ENCODE measurements at places on chromosomes 3 and 15.

DNA sequence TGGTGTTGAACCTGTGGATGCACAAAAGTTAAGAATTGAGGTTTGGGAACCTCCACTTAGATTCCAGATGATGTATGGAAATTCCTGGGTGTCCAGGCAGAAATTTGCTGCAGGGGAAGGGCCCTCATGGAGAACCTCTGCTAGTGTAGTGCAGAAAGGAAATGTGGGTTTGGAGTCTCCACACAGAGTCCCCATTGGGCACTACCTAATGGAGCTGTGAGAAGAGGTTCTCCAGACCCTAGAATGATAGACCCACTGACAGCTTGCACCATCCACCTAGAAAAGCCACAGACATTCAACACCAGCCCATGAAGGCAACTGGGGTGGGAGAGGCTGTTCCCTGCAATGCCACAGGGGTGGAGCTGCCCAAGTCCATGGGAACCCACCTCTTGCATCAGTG is 1032.8 kb upstream of the EPHA6 start:
- no peak for DNase-seq

GRCh38 chr3:185046603-185047002 is 106.3 kb downstream of the C3orf70 start:
- no peak for DNase-seq

GRCh38 chr15:71532994-71533393 is 277.4 kb upstream of the NR2E3 start:
- no peak for DNase-seq

DNA sequence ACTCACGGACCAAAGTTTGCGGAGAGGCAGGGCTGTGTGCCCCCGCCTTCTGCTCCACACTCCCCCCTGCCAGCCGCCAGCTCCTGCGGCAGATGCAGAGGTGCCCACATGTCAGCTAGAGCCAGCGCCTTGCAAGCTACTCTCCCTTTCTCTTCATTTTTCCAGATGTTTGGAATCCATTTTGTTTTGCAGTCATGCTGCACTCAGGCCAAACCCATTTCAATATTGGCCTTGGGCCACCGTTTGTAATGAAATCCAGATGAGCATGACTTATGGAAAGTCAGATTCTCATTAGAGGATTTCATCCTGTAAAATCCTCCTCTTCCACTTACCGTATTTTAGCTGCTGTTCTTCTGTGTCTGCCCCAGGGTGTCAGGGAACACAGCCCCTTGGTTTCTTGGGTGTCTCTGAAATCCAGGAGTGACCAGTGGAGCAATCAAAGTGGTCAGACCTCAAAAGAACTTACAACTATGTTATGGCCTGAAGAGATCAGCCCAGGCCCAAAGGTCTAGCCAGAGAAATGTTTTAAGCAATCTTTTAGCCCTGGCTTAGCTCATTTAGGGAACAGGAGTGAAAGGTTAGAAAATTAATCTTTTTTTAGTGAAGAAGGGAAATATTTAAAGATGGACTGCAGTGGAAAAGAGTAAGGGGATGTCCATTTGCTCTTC is 65.8 kb downstream of the AAGAB start:
- DNase-seq = no peak

DNA sequence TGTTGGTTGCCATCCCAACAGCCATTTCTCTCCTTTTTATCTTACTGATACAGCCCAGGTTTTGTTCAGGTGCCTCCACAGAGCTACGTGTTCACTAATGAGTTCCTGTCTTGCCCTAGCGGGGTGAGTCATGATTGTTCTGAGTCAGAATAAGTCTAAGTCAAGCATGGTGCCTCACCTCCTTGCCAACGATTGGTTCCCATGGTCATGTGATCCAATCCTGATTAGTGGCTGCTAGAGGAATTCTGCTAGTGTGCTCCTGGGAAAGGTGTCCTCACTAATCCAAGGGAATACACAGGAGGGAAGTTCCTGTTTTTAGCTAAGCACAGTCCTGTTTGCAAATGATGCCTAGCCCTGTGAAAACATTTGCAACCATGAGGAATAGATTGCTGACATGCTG is 99.8 kb downstream of the NSUN3 start:
- DNase-seq = peak; percentile 81

GRCh38 chr3:196047391-196048030 is 34.4 kb downstream of the TFRC start:
- no peak for DNase-seq

DNA sequence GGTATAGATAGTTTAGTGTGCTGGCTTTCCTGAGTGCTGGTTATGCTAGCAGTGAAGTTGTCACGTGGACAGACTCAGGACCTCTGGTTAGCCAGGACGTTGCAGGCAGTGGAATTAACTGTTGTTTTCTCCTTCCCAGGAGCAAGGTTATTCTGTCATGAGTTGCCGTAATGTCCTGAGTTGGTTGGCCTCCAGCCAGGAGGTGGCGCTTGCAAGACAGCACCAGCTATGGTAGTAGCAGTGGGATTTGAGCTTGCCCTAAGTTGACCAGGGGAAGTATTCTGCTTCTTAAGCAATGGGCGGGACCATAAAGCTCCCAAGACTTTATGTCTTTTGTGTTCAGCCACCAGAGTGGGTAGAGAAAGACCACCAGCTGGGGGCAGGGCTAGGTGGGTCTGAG is 240.7 kb upstream of the DNAJC19 start:
- DNase-seq = no peak

- peak; percentile 61 for DNase-seq
Measured at GRCh38 chr15:20348900-20349773, 192.5 kb downstream of the GOLGA6L6 start.

- DNase-seq = no peak
Measured at GRCh38 chr3:172118019-172118418, 78.6 kb downstream of the FNDC3B start.

- no peak for DNase-seq
Measured at GRCh38 chr3:98730886-98731537, 32.1 kb upstream of the ST3GAL6 start.

GRCh38 chr3:52857133-52857532 is 22.3 kb upstream of the MUSTN1 start:
- DNase-seq = no peak

DNA sequence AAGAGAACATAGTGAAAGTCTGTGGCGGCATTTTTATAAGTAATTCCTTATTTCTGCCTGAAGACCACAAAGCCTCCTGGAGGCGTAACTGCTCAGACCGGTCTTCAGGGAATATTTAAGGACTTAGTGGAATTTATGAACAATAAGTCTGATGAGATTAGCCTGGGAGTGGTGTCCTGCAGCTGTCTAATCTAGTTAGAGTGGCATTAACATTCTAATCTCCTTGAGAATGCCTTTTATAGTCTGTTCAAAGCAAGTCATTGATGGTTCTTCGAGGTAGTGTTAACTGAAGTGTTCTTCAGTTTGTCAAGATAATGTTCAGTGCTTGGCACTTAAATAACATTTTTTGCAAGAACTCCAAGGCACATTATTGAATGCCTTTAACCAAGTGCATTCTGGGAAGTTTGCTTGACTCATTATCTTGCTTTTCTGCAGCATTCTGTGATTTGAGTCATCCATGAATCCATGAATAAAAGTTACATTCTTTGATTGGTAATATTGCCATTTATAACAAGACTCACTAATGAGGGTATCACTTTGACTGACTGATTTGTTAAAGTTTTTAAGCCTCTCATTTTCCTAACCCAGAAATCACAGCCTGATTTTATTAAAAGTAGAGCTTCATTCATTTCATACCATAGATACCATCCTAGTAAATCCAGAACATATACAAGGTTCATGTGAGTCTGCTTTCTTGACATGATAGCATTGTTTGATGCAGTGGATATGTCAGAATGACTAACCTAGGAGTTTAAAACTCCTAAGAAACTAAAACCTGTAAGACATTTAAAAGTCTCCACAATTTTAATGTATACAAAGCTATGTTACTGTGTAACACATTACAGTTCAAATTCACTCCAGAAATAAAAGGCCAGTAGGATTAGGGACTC is 12.5 kb downstream of the RBM5 start:
- DNase-seq = no peak

DNA sequence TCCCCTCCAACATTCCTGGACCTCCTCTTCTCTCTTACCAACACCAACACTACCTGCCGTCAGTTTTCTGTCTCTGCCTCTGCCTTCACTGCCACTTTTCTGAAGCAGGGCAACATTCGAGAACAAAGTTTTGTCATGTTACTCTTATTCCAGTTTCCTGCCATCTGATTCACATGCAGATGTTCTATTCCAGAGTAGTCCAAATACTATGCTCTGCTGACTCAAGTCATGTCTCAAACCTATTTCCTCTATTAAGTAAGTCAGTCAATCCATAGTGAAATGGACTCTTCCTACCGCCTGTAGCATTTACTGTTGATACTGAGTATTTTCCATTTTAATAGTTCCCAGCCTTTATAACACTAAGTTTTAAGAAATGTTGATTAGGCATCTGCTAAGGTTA is 43.4 kb downstream of the ESYT3 start:
- peak; percentile 42 for DNase-seq

GRCh38 chr3:10299175-10299574 is 6.4 kb upstream of the GHRL start:
- no peak for DNase-seq

- no peak for DNase-seq
Measured at GRCh38 chr15:91308199-91308598, 208.1 kb downstream of the SV2B start.

- DNase-seq = no peak
Measured at GRCh38 chr3:72145506-72146380, 360.8 kb upstream of the PROK2 start.

DNA sequence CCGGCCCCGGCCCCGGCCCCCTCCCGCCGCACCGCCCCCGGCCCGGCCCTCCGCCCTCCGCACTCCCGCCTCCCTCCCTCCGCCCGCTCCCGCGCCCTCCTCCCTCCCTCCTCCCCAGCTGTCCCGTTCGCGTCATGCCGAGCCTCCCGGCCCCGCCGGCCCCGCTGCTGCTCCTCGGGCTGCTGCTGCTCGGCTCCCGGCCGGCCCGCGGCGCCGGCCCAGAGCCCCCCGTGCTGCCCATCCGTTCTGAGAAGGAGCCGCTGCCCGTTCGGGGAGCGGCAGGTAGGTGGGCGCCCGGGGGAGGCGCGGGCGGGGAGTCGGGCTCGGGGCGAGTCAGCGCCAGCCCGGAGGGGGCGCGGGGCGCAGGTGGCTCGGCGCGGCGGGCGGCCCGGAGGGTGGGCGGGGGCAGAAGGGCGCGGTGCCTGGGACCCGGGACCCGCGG is 352 bp downstream of the CHRD start:
- peak; percentile 82 for DNase-seq

DNA sequence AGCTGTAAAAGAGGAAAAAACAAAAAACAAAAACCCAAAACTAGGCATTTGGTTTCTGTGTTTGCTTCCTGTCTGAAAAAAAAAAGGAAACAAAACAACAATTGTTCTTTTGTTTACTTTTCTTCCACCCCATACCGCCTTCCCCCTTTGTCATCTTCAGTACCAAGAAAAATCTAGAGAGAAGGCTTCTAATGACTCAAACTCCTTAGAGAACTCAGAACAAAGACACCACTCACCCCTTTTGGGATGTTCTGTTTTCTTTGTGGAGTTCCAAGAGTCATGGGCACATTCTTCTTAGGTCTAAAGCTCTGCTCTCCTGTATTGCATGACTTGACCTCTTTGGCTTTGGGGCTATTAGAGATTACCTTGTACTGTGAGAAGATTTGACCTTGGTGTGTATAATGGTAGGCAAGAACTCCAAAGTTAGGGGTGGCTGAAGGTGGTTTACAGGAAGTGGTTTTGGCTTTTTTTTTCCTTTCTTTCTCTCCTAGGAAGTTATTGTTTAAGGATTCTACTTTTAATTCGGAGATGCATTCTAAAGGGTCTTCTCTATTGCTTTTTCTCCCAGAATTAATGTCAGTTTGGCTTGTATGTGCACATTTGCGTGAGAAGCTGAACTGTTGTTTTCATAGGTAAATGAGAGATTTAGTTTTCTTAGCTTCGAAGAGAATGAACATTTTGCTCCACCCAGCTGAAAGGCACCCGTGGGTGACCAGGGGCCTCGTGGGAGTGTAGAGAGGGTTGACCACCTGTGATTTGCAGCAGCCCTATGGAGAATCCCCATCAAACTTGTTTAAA is 39.5 kb upstream of the ZBTB20 start:
- DNase-seq = no peak

DNA sequence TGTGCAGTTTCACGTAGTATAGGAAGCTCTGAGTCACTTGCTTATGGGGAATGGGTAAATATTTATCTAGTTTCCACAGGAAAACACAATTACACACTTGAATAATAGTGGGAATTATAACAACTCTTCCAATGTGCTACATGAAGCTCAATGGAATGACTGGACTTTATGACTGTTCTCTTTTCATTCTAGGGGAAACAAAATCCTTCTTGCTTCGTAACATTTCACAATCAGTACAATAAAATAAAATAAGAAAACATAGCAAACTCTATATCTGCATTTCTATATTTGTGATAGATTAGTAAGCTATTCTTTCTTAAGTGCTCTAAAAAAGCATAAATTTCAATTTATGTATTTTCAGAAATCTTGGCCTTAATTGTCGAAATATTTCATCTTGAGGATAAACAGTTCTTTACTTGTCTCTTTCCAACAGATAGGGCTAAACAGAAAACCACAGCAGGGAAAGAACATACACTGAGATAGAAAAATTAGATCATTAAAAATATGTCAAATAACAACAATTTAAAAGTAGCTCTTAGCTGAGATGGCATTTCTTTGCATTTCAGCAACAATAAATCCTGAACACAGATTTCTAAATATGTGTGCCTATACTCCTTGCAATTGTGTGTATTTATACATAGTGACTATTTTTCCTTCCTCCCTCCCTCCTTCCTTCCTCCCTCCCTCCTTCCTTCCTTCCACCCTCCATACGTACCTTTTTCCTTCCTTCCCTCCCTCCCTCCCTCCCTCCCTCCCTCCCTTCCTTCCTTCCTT is 395.5 kb upstream of the KCNMB2 start:
- no peak for DNase-seq

GRCh38 chr3:83426300-83426699 is 1532.5 kb upstream of the CADM2 start:
- peak; percentile 66 for DNase-seq

GRCh38 chr15:51849860-51850259 is 20.4 kb downstream of the TMOD3 start:
- DNase-seq = no peak

- DNase-seq = no peak
Measured at GRCh38 chr15:49273734-49274318, 103.8 kb downstream of the GALK2 start.

DNA sequence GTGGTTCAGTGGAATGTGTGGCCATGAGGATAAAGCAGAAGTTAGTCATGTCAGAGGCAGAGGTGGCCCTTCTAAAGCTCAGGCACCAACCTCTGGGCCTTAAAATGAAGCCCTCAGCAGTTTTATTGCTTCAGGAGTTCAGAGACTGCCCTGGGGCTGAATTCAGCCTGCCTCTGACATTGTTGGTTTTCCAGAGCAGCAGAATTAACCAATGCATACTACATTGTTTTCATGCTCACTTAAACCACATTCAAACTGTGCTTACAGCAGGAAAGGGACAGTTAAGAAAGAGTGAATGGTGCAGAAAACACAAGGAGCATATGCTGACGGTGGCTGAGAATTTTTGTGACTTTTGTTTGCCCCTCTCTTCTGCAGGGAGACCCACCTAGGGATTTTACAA is 320.2 kb downstream of the CHST2 start:
- DNase-seq = peak; percentile 69
